ENCODE measurements at places on chromosomes 3 and 15.

DNA sequence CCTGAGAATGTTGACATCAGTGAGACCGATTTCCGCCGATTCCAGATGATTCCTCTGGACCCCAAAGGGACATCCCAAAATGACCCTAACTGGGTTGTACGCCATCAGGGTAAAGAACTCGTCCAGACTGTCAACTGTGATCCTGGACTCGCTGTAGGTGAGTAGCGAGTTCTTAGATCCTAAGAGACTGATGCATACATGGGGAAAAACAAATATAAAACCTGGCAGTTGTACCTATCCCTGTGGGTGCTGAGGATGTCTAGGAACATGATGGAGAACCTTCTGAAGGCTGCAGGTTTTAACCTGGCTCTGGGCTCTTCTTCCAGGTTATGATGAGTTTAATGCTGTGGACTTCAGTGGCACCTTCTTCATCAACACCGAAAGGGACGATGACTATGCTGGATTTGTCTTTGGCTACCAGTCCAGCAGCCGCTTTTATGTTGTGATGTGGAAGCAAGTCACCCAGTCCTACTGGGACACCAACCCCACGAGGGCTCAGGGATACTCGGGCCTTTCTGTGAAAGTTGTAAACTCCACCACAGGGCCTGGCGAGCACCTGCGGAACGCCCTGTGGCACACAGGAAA is 12.3 kb downstream of the THBS1 start:
- no peak for DNase-seq

DNA sequence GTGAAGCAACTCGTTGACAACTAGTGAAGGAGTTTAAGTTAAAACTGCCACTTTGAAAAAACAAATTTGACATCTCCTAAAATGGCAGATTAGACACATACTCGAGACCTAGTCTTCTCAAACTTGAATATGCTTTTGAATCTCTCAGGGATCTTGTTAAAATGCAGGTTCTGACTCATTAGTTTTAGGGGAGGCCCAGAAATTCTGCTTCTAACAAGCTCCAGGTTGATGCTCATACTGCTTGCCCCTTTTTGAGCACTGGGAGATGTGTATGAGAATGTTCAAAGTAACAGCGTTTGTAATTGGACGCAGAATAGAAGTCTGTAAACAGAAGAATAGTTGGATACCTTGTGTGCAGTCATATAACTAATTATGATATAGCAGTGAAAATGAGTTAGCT is 1.6 kb downstream of the C3orf38 start:
- DNase-seq, result no peak

DNA sequence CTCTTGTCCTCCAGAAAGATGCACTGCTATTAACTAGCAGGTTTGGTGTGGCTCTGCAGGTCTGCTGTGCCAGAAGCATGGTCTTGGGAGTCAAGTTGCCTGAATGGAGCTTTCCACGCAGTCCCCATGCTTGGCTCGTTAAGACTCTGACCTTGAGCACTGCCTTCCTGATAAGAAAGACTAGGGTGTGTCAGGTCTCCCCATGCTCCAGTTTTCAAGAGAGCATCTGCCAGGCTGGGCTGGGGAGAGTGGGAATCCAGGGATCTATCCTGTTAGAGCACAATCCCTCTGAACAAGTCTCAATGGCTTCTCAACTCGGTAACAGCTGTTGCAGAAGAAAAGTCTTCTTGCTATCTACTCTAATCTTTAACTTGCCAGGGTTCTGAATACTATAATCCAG is 98.2 kb downstream of the TJP1 start:
- DNase-seq, result no peak

DNA sequence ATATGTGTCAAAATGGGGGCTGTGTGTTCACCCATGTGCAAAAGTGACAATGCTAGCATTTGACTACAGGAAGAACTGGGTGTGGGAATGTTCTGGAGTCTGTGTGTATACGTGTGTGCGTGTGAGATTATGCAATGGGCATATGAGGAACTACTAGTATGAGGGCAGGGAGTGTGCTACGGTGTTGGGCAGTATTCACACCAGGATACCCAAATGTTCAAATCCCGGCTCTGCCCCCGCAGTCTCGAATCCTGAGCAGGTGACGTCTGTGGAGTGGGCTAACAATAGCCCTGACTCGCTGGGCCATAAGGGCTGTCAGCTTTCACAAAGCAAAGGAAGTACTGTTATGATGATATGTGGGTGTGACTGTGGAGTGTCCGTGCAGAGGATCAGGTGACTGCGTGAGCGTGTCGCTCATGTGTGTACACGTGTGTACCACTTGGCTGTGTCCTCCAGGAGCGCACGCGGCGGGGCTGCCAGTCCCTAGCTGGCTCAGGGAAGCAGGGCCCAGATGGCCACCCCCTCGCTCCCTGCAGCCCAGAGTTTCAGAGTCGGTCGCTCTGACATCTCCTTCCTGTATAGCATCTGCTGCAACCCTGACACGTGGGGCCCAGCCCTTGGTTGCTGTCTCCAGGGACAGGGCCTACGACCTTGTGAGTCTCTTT is 27.2 kb downstream of the IQSEC1 start:
- no peak for DNase-seq

DNA sequence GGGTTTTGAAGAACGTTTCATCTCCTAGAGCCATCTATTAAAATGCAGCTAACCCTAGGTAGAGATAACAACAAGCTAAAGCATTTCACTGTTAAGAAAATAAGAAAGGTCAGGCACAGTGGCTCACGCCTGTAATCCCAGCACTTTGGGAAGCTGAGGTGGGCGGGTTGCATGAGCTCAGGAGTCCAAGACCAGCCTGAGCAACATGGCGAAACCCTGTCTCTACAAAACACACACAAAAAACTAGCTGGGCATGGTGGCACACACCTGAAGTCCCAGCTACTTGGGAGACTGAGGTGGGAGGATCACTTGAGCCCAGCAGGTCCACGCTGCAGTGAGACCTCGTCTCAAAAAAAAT is 5.4 kb upstream of the TBC1D5 start:
- DNase-seq, result no peak

GRCh38 chr3:138371070-138371965 is 22.9 kb downstream of the MRAS start:
- DNase-seq, result no peak

GRCh38 chr15:31383139-31383538 is 56.5 kb downstream of the KLF13 start:
- DNase-seq, result no peak

- DNase-seq, result no peak
Observed at GRCh38 chr3:71397046-71397445, 186.5 kb downstream of the FOXP1 start.

DNA sequence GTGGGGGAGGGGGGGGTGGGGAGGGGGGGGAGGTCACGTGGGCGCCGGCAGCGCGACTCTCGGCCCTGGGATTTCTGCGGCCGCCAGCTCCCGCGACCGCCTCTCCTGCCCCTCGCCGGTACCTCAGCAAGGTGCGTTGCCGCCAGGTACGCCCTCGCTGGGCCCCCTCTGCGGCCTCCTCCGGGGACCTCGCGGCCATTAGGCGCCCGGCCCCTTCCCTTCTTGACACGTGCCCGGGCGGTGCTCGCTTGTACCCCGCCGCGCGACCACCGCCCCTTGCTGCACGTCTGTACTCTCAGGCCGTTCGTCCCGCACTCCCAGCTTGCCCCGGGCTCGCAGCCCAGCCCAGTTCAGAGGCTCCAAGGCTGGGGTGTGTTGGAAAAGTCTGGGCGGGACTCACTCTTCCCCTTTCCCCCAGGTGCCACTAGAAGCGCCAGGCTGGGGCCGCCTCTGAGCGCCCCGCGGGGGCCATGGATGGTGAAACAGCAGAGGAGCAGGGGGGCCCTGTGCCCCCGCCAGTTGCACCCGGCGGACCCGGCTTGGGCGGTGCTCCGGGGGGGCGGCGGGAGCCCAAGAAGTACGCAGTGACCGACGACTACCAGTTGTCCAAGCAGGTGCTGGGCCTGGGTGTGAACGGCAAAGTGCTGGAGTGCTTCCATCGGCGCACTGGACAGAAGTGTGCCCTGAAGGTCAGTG is at the start of gene MAPKAPK3:
Gene MAPKAPK3 (plus strand): TSS at position 56 of the 696 bp plus-strand sequence. CDS start 415 bp downstream, at position 471.
- DNase-seq, result no peak

DNA sequence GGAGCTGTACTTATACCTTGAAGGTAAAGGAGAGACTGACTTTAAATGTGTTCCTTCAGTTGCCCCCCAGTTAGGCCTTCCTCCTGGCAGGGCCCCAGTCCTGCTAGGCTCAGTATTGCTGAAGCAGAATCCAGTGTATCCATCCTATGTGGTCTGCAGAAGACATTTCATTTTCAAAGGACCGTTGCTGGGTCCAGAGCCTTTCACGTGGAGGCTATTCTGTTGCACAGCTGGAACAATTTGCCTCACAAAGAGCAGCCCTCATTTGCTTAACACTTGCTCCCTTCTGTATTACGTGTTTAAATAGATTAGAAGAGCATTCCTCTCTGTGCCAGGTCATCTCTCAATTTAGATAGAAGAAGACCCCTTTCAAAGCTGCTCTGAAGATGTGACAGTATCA is 78.9 kb upstream of the CFAP20DC start:
- no peak for DNase-seq

- no peak for DNase-seq
Observed at GRCh38 chr3:125146626-125147490, 65.7 kb downstream of the SLC12A8 start.

- DNase-seq, result no peak
Observed at GRCh38 chr3:130700541-130700940, 46.1 kb downstream of the PIK3R4 start.

DNA sequence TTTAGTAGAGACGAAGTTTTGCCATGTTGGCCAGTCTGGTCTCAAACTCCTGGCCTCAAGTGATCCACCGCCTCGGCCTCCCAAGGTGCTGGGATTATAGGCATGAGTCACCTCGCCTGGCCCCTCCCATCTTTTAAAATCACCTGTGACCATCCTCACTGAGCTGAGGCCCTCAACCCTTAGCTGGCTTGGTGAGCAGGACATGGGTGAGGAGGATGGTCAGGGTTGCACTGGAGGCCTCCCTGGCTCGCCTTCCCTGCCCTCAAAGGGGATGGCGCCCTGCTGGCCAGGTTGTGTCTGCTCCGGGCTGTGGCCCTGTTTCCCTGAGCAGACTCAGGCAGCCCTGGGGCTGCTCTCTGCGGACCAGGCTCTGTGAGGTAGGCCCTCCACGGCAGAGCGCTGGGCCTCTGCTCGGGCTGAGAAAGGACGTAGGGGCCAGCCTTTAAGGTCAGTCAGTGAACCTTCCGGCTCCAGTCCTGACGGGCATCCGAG is 33.7 kb downstream of the SYNM start:
- DNase-seq, result no peak

- no peak for DNase-seq
Observed at GRCh38 chr3:157333551-157333991, 103.1 kb upstream of the PTX3 start.

DNA sequence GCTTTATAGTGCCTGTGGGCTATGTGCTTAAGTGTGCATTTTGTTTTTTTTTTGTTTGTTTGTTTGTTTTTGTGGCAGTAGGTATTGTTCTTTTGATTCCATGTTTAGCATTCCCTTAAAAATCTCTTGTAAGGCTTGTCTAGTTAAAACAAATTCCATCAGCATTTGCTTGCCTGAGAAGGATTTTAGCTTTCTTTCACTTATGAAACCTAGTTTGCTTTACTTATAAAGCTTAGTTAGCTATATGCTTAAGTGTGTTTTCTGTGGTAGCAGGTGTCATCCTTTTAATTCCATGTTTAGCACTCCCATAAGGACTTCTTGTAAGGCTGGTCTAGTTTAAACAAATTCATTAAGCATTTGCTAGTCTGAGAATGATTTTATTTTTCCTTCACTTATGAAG is 17.3 kb downstream of the IL16 start:
- DNase-seq, result no peak

DNA sequence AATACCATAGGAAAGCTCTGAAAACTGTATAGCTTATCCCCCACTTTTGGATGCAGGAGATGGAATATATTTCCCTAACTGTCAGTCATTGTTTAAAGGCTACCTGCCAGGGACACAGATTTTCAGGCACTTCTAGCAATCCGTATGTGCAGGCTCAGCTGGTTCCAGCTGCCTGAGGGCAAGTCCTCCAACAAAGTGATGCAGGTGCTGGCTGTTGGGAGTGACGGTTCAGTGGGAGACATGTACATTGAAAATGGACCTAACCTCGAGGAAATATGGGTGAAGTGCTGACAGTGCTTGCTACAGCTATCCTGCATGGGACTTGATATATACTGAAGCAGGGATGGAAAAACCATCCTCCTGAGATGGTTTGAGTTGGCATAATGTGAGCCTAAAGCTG is 153.1 kb upstream of the GAP43 start:
- DNase-seq, result no peak

DNA sequence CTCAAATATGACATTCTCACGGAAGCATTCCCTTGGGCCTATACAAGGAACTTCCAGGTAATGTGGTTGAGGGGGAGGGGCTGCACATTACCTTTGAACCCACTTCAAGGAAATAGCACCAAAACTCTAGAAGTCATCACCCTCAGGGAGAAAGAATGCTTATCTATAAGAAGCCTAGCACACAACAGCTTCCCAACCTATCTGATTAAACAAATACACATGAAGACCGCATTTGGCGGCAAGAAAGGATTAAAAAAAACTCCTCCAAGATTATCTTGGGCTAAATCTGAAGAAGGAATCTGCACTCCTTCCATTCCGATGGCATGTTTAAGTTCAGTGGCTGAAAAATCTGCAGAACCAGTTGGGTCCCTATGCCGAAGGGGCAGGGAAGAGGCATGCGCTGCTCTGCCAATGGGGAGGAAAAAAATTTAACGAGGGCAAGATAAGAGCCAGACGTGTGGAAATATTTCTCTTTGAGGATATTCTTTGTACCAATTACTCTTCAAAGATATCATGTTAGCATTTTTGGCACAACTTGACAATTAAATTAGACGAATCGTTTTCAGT is 82.0 kb upstream of the WNT5A start:
- DNase-seq, result no peak

DNA sequence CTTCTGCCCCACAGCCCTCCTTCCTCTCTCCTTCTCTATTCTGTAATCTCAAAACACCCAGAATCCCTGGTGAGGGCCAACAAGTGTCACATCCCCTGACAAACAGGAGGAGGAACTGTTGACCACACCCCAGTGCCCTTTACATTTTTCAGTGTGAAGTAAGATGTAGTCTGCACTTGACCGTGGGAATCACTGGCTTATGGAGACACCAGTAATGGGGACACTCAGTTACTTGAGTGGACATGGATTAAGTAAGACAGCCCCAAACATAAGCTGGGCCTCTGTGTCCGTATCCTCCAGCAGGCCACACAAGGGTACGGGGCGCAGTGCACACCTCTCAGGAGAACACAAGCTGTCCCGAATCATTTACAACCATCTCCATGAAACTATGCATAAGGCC is 28.4 kb upstream of the LIMD1 start:
- no peak for DNase-seq

GRCh38 chr3:14922863-14923262 is 24.5 kb upstream of the NR2C2 start:
- DNase-seq, result no peak

DNA sequence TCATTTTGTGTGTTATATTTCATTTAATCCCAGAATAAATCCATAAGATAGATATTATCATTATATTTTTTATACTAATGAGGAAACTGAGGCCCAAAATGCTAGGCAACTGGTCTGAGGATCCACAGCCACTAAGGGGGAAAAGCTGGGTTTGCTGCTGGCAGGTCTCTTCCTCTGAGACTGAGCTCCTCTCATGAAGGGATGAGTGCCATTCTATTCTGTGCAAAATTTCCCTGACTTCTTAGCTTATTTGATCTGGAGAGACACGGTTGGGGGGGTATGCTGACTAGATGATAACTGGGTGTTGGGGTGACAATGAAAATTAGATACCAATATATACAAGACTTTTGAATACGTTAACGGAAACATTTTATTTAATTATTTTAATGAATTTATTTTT is 1.9 kb downstream of the GCSAM start:
- DNase-seq, result no peak

- DNase-seq, result no peak
Observed at GRCh38 chr3:133171831-133172230, 133.6 kb downstream of the TMEM108 start.

Data from stimulated activated CD8-positive, alpha-beta memory T cell treated with anti-CD3 and anti-CD28 coated beads, Interleukin-4, amount 100 ng/mL, for 24 hours (primary cell).